ENCODE measurements at places on chromosomes 12 and 14.

- DNase-seq = no peak
These were observed 17.5 kb downstream of the ANAPC5 start for GRCh38 chr12:121334513-121335343.

GRCh38 chr12:3310271-3311026, 180.6 kb upstream of the PRMT8 start:
- no peak for DNase-seq

- no peak for DNase-seq
These were observed 30.8 kb downstream of the PLEKHG3 start for GRCh38 chr14:64734990-64735389.

DNA sequence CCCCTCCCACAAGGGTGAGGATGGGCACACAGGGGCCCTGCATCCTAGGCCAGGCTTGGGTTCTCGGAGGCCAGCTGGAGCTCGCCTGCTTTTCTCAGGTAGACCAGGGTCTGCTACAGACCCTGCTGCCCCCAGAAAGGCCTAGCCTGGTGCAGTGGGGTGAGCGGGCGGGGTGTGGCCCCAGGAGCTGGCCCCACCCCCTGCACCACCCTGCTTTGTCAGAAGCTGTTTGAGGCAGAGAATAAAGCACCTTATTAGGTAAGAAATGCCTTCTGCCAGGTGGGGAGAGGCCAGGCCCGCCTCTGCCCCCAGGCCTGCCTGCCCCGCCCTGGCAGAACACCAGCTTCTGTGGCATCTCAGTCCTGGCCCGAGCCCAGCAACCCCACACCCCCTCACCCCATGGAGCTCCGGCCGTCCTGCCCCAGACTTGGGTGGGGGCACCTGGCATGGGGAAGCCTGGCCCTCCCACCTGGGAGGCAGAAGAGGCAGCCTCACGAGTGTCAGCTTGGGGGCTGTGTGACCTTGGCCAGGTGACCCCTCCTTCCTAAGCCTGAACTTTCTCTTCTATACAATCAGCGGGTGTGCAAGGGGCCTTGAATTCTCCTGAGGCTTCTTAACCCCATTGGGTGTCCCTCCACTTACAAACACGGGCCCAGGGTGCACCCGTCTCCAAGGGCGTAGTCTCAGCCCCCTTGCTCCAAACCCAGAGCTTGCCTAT, 43.2 kb downstream of the KRT80 start:
- no peak for DNase-seq

GRCh38 chr12:51898506-51898905, 8.8 kb upstream of the ACVRL1 start:
- no peak for DNase-seq

DNA sequence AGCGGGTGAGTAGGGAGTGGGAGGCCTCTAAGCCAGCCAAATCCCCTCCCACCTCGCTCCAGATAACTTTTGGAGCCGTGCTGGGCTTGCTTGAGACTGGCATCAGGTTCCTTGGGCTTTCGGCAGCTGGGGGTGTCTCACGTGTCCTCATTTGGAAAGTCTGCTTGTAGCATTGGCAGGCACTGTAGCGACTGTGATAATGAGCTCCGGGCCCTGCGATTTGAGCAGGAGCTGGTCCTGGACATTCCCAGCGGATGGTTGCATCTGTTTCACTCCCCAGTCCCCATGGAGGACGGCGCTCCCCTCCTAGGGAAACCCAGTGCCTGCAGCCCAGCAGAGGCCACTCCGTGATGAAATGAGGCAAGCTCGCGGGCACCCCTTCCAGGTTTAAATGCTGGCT, 49.4 kb downstream of the DGLUCY start:
- no peak for DNase-seq

DNA sequence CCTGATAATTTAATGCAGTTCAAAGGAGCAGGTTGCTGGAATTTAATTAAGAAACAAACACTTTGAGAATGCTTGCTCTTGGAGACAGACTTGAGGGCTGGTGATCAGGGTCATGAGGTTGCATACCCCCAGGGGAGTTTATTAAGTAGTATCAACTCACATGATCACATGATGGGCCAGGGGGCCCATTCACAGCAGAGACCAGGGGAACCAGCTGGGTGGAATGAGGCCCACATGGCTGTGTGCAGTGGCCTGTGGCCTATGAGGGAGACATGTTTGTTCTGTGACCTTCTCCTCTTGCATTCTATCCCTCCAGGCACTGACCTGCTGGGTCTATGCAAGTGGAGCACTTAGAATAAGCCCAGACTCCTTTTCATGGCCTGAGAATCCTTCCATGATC, 266.6 kb upstream of the PWP1 start:
- DNase-seq = no peak

DNA sequence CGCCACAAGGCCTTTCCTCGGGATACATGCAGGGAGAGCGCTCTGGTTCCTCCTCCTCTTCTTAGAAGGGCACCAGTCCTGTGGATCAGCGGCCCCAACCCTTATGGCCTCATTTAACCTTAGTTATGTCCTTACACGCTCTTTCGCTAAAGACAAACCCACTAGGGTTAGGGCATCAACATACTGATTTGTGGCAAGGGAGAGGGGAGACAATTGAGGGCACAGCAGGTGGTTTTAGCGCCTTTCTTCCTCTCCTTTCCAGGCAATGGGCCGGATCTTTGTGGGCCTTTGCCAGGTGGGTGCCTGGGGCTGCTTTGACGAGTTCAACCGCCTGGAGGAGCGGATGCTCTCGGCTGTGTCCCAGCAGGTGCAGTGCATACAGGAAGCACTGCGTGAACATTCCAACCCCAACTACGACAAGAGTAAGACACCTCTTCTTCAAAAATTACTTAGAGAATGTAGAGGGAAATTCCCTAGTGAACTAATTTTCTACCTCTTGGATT, 43.6 kb downstream of the DYNC1H1 start:
- no peak for DNase-seq

DNA sequence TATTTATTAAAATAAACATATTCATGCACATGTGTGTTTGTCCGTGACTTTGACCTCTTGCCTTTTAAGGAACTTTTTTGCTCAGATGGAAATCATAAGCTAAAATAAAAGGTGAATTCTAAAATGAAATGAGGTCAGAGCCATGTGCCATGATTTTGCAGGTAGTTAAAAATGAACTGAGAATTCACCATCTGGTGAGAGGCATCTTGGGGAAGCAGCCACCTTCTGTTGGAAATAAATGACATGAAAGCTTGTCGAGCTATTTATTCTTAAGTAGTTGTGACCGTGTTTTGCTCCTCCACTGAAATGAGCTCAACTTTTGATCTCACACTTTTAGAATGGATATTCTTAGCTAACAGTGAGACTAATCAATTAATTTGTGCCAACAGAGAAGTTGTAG, 56.8 kb upstream of the CNOT2 start:
- DNase-seq = no peak

DNA sequence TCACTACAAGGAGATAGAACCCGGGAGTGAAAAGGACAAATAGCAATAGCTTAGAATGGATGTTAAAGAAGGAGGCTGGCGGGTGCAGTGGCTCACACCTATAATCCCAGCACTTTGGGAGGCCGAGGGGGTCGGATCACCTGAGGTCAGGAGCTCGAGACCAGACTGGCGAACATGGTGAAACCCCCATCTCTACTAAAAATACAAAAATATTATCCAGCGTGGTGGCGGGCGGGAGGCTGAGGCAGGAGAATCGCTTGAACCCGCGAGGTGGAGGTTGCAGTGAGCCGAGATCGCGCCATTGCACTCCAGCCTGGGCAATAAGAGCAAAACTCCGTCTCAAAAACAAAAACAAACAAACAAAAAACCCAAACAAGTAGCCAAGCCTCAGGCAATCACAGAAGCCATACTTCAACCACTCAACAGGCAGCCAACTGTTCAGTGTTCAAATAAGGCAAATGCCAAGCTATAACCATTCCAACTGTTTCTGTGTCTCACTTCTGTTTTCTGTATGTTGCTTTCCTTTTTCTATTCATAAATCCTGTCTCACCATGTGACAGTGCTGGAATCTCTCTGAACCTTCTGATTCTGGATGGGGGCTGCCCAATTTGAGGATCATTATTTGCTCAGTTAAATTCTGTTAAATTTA, 3.9 kb upstream of the SPTLC2 start:
- no peak for DNase-seq

- DNase-seq = no peak
These were observed 135.5 kb downstream of the PAWR start for GRCh38 chr12:79555028-79555925.

- DNase-seq = no peak
These were observed 55.5 kb downstream of the ZNF664 start for GRCh38 chr12:124028555-124028925.

DNA sequence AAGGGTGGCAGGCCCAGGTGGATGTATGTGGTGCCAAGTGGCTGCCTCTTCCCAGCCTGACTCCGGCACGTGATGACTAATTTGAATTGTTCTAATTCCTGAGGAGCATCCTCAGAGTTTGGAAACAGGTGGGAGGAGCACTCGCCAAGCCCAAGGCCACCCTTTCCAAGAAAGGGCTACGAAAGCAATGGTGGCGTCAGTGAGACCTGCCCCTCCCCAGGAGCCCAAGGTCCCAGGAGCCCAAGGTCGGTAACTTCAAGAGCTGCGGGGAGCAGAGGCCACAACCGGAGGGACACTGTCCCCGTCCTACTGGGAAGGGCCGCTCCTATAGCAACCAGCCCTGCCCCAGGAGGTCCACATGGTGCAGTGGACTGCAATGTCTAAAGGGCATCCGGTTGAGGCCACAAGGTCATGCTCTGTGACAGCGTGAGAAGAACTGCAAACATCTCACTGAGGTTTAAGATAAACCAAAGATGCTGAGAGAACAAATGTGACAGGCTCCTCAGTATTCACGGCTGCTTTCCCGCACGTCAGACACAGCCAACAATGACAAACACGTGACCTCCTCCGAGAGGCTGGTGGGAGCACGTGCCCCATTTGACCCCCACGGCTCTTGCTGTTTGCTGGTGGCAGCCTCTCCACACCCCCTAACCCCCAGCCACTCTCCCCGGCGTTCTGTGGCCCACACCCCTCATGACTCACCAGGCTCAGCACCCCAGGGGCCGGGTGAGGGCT, 79.6 kb downstream of the ITPK1 start:
- no peak for DNase-seq

- no peak for DNase-seq
These were observed 3.1 kb downstream of the GCH1 start for GRCh38 chr14:54899573-54899972.

GRCh38 chr14:39025810-39026627, 77.0 kb downstream of the SEC23A start:
- no peak for DNase-seq

DNA sequence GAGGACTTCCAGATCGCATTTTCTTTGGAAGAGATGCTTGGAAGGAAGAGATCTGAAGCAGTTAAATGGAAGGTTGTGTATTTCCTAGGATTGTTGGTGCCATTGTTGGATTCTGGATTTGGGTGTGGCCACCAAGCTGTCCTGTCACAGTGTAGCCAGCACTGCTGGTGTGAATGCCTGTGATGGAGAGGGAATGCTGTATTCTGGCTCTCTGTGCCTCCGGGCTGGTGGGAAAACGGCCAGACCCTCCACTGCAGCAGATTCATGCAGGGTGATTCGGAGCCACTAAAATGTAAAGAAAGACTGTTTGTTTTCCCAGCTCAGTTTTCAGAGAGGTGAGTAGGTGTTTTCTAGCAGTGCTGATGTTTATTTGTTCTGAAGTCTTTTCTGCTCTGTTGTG, 30.7 kb upstream of the MANSC4 start:
- no peak for DNase-seq

GRCh38 chr12:21301-22189, 45.0 kb upstream of the IQSEC3 start:
- no peak for DNase-seq

GRCh38 chr14:32472512-32473463, 143.7 kb downstream of the AKAP6 start:
- no peak for DNase-seq

DNA sequence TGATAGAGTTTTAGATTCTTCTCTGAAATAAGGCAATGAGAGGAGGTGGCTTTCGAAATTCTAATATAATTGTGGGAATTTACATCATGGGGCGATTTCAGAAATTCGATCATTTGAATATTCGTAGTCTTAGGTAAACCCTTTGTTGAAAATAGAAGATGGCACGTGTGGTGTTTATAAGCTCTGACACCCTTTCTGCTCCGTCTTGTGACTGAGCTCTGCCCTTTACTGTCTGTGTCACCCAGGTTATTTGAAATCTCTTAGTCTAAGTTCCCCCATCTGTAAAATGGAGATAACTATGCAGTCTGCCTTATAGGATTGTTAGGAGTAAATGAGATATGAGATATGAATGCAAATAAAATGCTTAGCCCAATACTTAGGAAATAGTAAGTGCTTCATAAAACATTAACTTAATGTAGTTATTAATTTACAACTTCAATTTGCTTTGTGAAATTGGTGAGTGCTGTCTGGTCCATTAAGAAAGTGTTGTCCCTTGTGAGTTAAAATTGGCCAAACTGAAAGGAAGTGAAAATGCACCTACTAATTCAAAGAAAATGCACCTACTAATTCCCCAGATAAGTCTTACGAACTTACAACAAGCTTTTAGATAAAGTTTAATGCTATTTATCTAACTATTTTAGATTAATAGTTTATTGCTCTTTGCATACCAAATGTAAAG, 1.5 kb downstream of the BMAL2 start:
- no peak for DNase-seq

- no peak for DNase-seq
These were observed 192.3 kb downstream of the C12orf42 start for GRCh38 chr12:103303484-103303883.
